ENCODE measurements at places on chromosomes 5 and 9.

DNA sequence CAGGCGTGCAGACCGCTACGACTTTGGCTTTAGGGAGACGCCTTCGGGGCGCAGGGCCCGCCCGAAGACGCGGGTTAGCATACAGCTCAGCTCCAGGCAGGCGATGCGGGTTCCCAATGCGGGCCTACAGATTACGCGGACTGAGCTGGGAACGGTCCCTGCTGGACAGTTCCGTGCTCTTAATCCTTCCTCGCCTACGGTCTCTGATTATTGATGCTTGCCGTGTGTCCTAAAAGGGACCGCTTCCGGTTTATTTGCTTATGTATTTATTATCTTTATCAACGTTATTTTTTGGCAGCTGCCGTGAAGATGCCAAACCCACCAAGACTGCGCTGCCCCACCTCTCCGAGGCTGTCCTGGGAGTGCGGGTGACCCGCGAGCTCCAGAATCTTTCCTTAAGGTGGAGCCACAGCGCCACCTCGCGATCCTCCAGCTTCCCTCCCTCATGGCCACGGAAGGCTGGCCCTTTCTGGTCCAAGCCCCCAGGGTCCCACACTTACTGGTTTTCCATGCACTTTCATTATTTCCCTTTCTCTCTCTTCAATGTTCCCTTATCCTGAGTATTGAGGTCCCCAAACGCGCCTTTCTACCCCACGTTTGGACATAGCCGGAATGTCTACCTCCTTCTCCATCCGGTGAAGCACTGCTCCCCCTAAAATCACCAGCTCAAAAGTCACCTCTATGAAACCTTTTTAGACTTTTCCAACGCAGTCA lies 7.0 kb upstream of the EBF1 start:
- peak; percentile 95 for DNase-seq

DNA sequence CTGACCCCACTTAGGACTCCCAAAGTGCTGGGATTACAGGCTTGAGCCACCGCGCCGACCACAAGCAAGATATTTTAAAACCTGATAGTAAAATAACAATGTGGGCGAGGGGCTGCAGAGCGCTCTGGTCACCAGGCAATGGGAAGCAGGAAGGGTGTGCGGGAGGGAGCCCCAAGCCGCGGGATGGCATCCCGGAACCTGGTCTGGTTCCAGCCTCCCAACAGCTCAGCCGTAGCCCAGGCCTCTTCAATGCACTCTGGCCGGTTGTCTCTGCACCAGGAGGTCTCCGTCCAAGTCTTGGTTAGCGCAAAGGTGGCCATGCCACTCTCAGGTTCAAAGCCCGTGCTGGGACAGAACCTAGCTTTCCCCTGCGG lies 694 bp upstream of the UAP1L1 start:
- no peak for DNase-seq

GRCh38 chr5:58394339-58394738 lies 65.5 kb downstream of the PLK2 start:
- no peak for DNase-seq

DNA sequence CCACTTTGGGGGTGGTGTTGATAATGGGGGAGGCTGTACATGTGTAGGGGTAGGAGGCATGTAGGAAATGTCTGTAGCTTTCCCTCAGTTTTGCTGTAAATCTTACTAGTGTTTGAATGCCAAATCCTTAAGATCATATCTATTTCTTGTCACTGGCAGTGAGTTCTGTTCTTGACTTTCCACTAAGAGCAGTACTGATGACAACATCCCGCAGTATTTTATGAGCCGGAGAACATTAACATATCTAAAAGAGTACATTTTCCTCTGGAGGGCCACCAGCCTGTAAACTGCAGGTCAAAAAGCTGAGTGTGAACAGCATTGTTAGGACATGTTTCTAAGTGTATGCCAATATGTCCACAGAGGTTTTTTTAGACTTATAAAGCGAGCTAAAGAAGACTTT lies 2.5 kb upstream of the HSPB3 start:
- DNase-seq = no peak

GRCh38 chr5:139954022-139954421 lies 89.1 kb downstream of the NRG2 start:
- DNase-seq = no peak
